Omental fat pad (tissue), 4 donors: ENCODE measurements at places on chromosomes 5 and 9.

DNA sequence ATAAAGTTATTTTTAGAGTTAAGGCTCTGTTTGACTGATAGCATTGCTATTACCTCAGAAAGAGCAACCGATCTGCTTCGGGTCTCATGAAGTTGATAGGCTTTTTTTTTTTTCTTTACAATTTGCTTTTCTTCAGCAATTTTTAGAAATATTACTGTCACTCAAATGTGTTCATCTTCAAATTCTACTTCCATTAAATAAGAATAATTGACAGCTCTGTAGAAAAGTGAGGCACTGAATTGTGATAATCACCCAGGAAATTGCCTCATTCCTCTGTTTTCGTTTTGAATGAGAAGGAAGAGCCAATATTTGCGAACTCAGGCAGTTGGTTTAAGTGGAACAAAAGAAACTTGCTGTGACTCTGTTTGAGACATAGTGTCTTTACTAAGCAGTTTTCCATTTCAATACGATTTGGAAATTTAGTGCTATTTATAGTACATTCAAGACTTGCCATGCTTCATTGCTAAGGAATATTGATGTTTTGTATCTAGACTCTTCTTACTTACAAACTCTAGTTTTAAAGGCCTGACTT is 700.5 kb upstream of the CDH10 start:
- no peak for DNase-seq

GRCh38 chr5:100424017-100424416 is 111.2 kb upstream of the FAM174A start:
- no peak for DNase-seq

- DNase-seq = no peak
Measured at GRCh38 chr5:56110646-56111403, 116.1 kb upstream of the IL6ST start.

GRCh38 chr9:135154050-135154615 is 66.7 kb downstream of the OLFM1 start:
- DNase-seq = no peak
